LoVo (cell line): ENCODE measurements at places on chromosomes 3 and 15.
A peak's percentile ranks its signal among the peaks of the same experiment; 100 is the strongest.

DNA sequence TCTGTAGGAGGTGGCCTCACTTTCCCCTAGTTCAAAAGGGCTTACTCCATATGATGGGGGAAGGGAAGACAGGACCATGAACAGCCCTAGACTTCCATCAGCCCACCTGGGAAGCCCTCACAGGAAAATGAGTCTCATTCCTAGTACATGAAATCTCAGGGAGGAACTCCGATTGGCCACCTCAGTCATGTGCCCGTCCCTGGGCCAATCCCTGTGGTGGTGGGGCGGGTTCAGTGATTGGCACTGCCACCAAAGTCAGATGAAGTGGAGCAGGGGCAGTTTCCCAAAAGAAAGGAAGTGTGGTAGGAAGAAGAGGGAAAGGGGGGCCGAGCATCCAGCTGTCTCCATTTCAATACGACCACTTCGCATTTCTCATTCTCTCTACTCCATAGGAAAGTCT lies 25.9 kb upstream of the GP9 start:
- no peak for DNase-seq

- no peak for DNase-seq
These were observed 107.9 kb downstream of the STAC start for GRCh38 chr3:36488077-36488789.

DNA sequence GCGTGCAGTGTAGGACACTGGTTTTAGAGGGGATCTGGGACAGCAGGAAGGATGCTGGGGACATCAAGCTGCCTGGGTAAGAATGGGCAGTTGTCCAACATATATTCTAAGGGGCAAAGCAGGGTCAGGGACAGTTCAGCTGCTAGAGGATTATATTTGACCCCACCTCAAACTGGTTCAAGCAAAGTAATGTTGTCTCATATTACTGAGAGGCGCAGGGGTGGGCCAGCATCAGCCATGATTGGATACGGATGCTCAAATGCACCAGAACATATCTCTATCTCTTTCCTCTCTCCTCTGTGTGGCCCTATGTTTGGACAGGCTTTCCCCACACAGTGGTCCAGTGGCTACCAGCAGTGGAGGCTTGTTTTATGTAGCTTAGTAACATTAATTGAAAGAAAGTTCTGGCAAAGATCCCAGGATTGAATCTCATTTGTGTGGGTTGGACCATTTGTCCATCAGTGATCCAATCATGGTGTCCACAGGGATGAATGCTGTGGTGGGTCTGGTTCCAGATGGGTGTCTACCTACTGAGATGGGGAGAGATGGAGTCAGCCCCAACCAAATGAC lies 49.8 kb upstream of the RGMA start:
- DNase-seq: no peak

- no peak for DNase-seq
These were observed at the start of gene CLSTN2 for GRCh38 chr3:139935016-139935865. CLSTN2 (plus strand) TSS chr3:139935185.

- no peak for DNase-seq
These were observed 71.8 kb upstream of the NDN start for GRCh38 chr15:23758891-23759290.

- DNase-seq: no peak
These were observed 369.1 kb downstream of the RORA start for GRCh38 chr15:60859996-60860494.

DNA sequence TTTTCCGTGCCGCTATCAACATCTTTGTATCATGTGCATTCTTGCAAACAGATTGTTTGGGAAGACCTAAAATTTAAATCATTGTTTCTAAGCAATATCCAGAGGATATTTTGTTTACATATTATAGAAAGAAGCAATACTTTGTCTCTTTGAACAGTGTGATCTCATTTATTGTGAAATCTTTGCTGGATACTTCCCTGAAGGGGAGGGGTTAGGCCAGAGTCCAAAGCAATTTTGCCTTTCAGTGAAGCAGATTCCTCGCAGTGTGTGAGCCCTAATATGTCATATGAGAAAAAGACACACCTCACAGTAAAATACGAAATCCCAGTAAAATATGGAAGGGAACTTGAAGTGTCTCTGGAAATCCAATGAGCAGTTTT lies 158.7 kb upstream of the SLCO3A1 start:
- peak; percentile 14 for DNase-seq

DNA sequence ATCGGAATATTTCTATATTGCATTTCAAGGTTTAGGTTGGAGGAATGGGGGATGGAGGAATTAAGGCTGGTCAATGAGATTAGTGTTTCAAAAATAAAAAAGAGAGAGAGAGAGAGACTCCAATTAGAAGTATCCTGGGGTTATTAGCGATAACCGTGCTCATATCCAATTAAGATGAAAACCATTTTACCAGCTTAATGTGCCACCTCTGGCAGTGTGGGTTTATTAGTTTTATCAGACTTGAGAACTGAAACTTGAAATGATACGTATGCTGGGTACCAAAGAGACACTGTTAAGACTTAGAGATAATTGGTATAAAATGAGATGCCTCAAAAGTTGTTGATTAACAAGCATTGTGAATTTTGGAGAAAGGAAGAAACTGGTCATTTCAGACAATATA lies 251.5 kb upstream of the NR2F2 start:
- DNase-seq: no peak

DNA sequence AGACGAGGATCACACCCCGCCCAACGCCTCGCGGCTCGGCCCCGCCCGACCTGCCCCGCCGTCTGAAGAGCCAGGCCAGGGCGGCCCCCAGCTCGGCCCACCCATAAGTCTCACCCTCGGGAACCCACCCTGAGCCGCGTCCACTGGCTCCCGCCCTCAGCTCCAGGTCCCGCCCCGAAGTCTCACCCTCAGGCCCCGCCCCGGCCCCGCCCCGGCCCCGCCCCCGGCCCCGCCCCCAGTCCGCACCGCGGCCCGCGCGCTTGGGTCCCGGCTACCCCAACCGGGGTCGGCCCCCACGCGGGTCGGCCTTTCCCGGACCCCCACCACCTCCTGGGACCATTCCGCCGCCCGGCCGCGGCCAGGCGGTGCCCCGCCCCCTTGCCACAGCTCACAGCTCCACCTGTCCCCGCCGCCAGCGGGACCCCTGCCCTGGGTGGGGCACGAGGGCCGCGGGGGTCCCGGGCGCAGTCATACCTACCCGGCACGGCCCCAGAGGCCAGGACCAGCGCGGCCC lies 489 bp downstream of the CSPG5 start:
- peak; percentile 53 for DNase-seq

- no peak for DNase-seq
These were observed 5.0 kb downstream of the GPR156 start for GRCh38 chr3:120280026-120280425.

DNA sequence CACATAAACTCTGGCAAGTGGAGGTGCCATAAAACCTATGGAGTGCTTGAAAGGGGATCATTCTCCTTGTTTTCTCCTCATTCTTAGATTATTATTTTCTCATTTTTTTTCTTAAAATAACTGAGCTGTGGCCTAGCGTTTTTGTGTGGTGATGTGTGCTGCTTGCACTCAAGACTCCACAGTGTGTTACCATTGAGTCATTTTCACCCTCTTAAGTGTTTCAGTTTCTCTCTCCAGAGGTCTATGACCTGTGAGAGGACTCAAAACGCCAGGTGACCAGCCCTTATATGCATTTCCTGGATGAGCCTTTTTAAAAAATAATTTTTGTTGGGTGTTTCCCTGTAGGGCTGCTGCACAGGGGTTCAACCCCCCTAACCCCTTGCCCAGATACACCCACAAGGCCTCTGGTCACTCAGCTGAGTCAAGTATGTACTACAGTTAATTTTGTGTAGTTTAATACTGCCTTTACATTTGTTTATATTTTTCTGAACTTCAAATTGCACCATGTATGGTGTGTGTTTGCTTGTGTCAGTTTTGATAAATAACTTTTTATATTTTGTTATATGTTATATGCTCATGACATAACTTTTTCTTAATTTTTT lies 15.4 kb upstream of the BTLA start:
- peak; percentile 25 for DNase-seq

DNA sequence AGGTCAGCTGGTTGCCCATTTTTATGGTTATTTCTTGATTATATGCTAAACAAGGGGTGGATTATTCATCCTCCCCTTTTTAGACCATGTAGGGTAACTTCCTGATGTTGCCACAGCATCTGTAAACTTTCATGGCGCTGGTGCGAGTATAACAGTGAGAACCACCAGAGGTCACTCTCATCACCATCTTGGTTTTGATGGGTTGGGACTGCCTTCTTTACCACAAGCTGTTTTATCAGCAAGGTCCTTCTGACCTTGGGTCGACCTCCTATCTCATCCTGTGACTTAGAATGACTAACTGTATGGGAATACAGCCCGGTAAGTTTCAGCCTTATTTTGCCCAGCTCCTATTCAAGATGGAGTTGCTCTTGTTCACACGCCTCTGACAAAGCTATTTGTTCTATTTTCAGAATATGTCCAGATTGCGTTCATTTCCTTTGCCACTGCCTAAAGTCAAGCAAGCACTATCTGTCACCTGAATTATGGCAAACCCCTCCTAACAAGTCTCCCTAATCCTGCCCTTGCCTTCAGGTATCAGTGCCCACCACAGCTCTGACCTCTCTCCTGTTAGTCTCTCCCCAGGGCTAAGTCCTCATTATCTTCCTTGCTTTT lies 308.5 kb downstream of the ROBO2 start:
- no peak for DNase-seq

DNA sequence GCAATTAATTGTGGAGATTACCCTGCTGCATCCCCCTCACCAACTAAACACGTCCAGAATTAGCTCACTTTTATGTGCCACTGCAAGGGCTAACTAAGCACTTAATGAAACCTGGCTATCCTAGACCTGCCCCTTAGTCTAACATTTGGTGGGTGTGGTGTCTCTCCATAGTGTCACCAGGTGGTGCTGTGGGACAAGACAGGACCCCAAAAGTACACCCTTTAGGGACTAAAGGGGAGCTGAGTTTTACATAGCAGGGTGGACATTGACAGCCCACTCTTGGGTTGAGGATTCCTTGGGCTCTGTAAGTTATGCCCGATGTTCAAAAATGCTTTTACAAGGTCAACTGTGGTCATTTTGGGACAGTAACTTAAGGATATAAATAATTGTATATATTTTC lies 5.7 kb downstream of the DUT start:
- DNase-seq: no peak

DNA sequence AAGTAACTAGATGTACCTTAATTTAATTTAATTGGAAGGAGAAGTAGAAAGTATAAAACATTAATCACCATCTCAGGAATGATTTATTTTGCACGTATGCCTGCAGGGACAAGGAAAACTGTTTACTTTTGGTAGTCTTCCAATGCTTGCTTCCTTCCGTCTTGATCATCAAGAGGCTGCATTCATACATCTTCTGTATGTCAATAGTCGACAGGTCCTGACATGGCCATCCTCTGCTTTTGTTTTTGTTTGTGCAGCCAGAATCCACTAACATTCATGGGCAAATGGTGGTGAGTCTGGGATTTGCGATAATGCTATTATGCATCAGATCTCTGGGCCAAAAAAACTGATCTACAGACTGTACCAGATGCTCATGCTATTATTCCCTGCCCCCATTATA lies 56.6 kb upstream of the ZPLD1 start:
- DNase-seq: no peak

- DNase-seq: no peak
These were observed 244.7 kb downstream of the NSUN3 start for GRCh38 chr3:94307588-94307987.

GRCh38 chr15:88118035-88118434 lies 138.5 kb downstream of the NTRK3 start:
- DNase-seq: no peak

DNA sequence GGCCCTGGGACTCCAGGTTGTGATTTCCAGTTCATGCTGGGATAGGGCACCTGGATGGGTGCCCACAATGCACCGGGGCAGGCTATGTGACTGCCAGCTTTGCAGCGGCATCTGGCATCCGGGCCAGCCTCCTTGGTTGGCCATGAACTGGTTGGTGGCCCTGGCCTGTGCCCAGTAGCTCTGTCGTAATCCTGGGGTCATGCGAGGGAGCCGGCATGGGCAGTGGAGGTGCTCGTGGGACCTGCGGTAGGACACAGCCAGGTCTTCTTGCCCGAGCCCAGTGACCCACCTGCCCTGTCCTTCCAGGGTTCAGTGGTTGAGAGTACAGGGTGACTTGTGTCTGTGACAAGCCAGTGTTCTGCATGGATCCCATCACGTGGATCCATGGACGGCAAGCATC lies 237.9 kb downstream of the SNRPN start:
- no peak for DNase-seq

GRCh38 chr3:174444391-174444790 lies 414.7 kb upstream of the NAALADL2 start:
- DNase-seq: no peak

- DNase-seq: no peak
These were observed 107.4 kb downstream of the NR1D2 start for GRCh38 chr3:24052446-24052845.

GRCh38 chr3:86056962-86057361 lies 934.0 kb downstream of the VGLL3 start:
- no peak for DNase-seq

DNA sequence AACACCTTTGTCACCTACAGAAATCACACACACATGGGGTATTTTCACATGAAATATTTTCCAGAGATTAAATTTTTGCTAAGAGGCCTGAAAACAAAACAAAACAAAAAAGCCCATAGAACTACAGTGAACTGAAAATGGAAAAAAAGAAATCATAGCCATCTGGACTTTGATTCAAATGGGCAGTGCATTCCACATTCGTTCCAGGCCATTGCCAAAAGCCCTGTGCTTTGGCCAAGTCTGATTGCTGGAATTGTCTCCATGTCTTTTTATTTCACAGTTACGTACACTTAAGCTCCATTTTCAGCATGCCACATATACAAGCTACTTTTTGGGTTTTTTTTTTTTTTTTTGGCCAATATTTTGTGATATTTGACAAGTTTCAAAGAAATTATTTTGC lies 47.1 kb downstream of the TFG start:
- DNase-seq: no peak

- DNase-seq: no peak
These were observed 6.4 kb downstream of the ITGA11 start for GRCh38 chr15:68425428-68426060.

GRCh38 chr3:78926523-78926922 lies 841.3 kb downstream of the ROBO1 start:
- no peak for DNase-seq

GRCh38 chr3:33803894-33804526 lies 5.6 kb downstream of the PDCD6IP start:
- no peak for DNase-seq
